KG1 (cell line): ENCODE measurements at places on chromosomes 12 and 14.
A peak's percentile ranks its signal among the peaks of the same experiment; 100 is the strongest.

DNA sequence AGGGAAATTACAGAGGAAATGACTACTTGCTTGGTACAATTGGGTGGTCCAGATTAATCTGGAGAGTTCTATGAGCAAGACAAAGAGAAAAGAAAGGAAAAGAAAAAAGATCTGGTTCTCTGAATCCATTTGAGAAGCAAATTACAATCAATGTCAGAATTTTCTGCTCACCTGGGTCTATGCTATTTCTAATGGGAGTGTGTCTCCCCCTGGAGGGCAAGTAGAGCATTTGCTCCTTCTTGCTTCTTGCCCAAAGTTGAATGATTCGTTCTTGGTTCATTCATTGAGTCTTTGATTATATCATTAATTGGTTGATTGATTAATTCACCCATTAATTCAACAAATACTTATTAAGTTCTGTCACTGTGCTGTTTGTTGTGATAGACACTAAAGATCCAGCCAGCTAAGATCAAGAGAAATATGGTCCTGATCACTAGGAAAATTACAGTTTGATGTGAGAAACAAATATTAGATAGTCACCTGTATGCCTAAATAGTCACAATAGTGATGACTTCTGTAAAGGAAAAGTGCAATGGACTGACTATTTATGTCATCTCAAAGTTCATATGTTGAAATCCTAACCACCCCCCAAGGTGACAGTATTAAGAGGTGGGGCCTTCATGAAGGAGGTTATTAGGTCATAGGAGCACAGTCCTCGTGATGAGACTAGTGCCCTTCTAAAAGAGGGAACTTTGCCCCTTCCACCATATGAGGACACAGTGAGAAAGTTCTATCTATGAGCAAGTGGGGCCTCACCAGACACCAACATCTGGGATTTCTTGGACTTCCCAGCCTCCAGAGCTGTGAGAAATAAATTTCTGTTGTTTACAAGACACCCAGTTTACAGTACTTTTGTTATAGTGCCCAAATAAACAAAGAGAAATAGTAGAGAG, 8.0 kb upstream of the ASB8 start:
- DNase-seq = no peak

GRCh38 chr12:96720363-96720705, 186.7 kb upstream of the NEDD1 start:
- no peak for DNase-seq

GRCh38 chr12:111359914-111360276, 9.0 kb downstream of the PHETA1 start:
- DNase-seq = no peak

DNA sequence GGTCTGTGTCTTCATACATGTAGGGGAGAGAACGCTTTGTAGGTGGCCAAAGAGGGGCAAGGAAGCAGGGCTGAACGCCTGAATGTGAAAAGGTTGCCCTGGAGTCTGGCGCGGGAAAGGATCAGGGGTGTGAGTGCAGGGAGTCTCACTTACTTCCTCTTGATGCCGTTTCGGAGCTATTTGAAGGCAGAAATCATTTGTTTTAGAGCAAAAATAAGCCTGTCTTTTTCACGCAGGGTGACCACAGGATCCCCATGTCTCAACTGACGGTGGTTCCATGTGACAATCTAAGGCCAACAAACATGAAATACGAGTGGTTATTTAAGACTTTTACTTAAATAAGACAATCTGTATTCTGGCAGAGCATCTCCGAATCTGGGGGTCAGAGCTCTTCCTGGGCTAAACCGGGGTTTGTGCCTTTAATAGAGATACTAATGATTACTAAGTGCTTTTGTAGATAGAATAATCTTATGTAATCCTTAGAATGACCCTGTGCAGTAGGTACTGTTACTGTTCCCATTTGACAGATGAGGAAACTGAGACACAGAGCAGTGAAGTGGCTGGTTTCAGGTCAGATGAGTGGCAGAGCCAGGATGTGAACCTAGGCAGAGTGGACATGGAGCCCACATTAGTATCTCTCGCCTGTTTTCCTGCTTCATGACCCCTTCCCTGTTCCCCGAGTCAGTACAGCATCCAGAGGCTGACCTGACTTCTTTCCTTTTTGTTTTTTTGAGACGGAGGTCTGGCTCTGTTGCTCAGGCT, 1.9 kb downstream of the BRI3BP start:
- DNase-seq = no peak

- peak; percentile 85 for DNase-seq
Observed at GRCh38 chr14:77459072-77459723, 1.3 kb downstream of the AHSA1 start.

DNA sequence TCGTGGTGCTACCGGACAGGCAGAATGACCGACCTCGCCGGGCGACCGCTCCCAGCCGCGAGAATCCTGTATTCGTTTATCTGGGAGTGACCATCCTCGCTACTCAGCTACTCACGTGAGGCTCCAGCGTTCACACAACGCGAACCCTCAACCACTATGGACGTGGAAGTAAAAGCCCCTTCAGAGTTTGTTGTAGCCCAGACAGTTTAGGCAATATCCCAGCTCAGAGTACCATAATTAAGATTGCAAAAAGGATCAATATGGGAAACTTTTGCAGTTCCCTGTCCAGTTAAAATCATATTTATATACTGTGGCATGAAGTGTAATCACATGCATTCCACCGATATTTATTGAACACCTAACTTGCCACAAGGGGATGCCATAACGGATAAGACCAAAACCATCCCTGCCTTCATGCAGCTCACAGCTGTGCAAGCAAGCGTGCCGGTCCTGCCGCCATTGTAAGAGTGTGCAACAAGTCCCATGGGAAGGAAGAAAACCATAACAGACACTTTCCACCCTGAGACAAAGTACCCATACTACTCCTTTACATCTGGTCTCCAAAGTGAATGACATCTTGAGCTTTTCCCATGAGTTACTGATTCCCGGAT, 938 bp upstream of the MAX start:
- peak; percentile 10 for DNase-seq

GRCh38 chr12:97093187-97093683, 186.2 kb downstream of the NEDD1 start:
- DNase-seq = no peak

GRCh38 chr12:499837-500458, 40.2 kb downstream of the B4GALNT3 start:
- DNase-seq = no peak

GRCh38 chr12:116277467-116278278, at the start of gene MED13L:
Gene MED13L (minus strand): TSS chr12:116277693. CDS start chr12:116277131, 562 bp downstream.
- DNase-seq = peak; percentile 76

DNA sequence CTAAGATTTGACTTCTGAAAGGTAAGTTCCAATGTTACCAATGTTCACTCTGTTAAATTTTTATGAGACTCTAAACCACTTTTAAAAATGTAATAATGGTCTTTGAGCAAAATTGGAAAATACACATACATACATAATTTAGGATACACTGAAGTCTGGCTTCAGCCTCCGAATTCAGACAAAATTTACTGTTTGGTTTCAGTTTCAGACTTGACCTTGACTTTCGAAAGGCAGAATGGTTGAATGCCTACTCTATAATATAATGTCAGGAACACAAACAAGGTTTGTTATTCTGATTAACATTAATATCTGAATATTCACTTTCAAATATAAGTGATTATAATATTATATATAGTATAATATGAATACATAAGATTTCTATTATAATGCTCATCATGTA, 74.1 kb upstream of the KRAS start:
- DNase-seq = no peak

GRCh38 chr12:93378998-93379325, 1.2 kb downstream of the NUDT4 start:
- peak; percentile 63 for DNase-seq

GRCh38 chr14:53391156-53391555, 238.0 kb upstream of the DDHD1 start:
- DNase-seq = no peak

GRCh38 chr12:98421316-98421715, 94.1 kb upstream of the TMPO start:
- no peak for DNase-seq

GRCh38 chr14:86646696-86647690, 1117.0 kb downstream of the FLRT2 start:
- no peak for DNase-seq

DNA sequence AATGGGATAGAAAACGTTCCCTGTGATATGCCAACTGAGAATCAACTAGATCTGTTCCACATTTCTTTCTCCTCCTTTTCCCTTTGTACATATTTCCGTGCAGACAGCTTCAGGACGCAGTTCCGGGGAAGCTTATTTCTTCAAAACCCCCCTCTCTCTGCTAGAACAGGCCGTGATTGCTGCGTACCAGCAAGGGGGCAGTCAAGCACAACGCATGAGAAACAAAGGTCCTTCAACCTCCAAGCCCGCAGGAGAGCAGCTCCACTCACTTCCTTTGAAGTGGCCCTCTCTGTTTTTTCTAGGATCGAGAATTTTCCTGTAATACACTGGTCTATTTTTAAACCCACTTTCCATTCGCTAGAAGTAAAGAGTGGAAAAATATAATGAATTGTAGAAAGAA, 80.8 kb downstream of the ZNF664 start:
- no peak for DNase-seq

DNA sequence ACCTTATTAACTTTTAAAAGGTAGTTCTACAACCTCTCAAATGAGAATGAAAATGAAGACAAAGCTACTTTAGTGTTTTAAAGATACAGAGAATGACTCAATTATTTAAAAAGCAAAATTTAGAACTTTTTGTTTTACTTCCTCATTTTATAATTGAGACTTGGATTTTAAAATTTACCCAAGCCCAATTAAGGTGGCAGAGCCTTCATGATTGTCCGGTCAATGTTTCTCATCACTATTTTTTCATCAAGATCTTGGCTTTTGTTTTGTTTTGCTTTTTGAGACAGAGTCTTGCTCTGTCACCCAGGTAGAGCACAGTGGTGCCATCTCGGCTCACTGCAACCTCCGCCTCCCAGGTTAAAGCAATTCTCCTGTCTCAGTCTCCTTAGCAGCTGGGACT, 32.7 kb downstream of the PPP4R3A start:
- DNase-seq = no peak

DNA sequence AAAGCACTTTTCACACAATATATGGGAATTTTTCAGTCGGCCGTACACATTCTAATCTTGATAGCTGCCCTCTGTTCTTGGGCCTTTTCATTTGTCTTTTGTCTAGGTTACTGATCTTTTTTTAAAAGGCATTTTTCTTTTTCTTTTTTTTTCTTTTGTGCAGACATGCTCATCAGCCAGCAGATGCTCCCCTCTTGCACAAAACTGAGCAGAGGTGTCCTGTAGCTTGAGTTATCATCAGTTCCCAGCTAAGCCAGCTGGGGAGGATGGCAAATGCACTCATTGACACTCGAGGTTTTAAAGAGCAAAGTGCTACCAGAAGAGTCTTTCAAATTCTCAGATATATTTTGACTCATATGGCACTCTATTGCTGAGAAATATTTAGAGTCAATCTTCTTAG, 913.9 kb upstream of the SEL1L start:
- no peak for DNase-seq

- no peak for DNase-seq
Observed at GRCh38 chr12:97159377-97159776, 252.3 kb downstream of the NEDD1 start.

DNA sequence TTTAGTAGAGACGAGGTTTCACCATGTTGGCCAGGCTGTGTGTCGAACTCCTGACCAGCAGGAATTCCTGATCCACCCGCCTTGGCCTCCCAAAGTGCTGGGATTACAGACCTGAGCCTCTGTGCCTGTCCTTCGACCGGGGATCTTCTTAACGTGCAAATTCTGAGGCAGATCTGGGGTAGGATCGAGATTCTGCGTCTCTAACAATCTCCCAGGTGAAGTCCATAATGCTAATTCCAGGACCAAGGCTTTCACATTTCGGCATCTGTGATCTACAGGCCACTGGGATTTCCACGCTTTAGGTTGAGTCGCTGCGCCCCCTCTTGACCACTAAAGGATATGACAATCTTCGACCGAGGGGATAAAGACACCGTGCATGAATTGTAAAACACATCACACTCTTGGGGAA, 24.8 kb downstream of the FOS start:
- peak; percentile 50 for DNase-seq

DNA sequence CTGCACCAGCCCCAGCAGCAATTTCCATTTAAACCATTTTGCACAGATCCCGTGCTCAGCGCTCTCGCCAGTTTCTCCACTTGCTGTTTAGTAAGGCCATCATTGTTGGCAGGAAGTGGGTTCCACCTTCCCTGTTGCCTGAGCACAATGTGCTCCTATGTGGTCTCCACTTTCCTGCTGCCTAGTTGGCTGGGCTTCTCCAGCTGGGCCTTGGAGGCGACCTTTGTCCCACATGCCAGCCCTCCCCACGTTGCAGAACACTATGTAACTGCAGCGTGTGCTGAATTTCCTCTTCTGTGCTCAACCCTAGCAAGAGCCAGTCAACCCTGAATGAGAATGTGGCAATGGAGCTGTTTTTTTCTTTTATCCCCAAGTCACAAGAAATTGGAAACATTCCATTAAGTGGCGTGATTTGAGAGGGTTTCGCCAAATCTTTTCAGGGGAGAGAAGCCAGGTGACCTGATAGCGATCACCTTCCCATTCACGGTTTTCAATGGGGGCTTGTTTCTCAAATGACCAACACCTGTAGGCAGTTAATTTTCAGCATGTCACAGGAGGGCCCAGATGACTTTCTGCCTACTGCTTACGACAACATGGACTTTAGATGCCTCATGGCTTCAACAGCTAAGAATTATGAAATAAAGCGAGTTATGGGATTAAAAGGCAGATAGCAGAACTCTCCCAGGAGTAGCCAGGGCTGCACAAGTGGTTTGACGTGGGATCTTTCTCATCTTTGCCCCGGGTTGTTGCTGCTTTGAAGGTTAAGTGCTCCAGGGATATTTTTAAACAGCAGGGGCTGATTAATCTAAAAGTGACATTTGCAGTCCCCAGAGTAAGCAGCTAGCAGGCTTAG, at the start of gene ACACB:
Gene ACACB (plus strand): TSS at position 830 of the 853 bp plus-strand sequence. CDS start 22,819 bp downstream, outside the sequence.
- DNase-seq = no peak

- DNase-seq = no peak
Observed at GRCh38 chr12:1502379-1502720, 92.0 kb downstream of the FBXL14 start.

DNA sequence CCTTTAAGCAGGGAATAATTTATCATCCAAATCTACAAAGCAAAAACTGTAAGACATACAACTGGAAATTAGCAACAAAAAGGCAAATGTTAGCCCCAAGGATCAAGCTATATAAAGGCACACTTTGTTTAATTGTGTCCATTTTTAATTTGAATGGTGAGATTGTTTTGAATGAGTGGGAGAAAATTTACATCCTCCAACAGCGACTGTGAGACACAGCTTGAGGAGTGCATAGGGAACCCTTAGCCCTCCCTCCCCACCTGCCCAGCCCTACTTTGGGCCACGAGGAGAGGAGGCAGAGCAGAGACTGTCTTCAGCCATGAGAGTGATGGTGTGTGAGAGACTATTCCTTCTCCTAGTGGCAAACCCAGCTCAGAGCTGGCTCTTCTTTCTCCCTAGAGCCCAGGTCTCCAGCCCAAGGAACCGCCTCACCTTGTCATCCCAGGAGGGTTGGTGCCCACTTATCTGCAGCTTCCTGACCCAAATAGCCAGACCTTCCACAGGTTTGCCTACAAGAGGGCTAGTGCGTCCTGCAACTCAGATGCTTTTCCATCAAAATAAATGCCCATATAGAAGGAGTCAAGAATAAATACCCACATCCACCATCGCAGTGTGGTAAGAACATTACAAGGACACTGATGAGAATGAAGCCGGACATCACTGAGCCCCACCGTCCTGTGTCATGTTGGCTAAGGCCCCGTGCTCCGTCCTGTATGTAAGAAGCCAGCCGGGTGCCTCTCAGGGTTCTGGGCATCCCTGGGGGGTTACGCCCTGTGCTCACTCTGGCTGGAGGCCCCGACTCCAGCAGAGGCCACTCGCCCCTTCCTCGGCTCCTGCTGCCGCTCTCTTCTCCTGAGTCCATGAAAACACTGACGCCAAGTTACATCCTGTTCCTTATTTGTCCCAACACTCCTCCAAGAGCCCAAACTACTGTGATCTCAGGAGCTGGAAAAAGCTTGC, 36.4 kb upstream of the C14orf180 start:
- DNase-seq = no peak
